ENCODE measurements at places on chromosomes 5 and 9. TPM values are rescaled to one million over a fixed set of nuclear protein-coding genes. Genes with fewer than 3 reads are reported as not detected.

PLEKHG4B gene
- total RNA-seq: 15.0 TPM

BAAT gene
- 1.3 TPM for total RNA-seq

SERF1A gene
- total RNA-seq: 5.4 TPM

FGF1 gene
- total RNA-seq: not detected

DBH gene
- not detected for total RNA-seq

ANKRD18A gene
- 2.6 TPM for total RNA-seq

FOXD4 gene
- 0.93 TPM for total RNA-seq

F2RL2 gene
- total RNA-seq: not detected

ANGPTL2 gene
- total RNA-seq: not detected

ABCA1 gene
- total RNA-seq: 14.0 TPM

C5orf58 gene
- total RNA-seq: not detected

SLC9A3 gene
- 3.7 TPM for total RNA-seq

NUTM2F gene
- not detected for total RNA-seq

NEUROG1 gene
- not detected for total RNA-seq

PCDHGA3 gene
- total RNA-seq: 0.11 TPM

BTNL8 gene
- total RNA-seq: 7.3 TPM

MARCOL gene
- total RNA-seq: not detected

HOMER1 gene
- 22.2 TPM for total RNA-seq

Measured in Caco-2 (cell line).